ENCODE measurements at places on chromosomes 7 and 10. TPM values are rescaled to one million over a fixed set of nuclear protein-coding genes. Genes with fewer than 3 reads are reported as not detected.

CUZD1 gene
- 0.09 TPM for total RNA-seq

DDC gene
- total RNA-seq, result not detected

RPEL1 gene
- total RNA-seq, result not detected

EN2 gene
- not detected for total RNA-seq

CYP2C18 gene
- total RNA-seq, result 3.2 TPM

TMEM229A gene
- total RNA-seq, result not detected

KNDC1 gene
- not detected for total RNA-seq
